ENCODE measurements at places on chromosomes 6 and 20.

DNA sequence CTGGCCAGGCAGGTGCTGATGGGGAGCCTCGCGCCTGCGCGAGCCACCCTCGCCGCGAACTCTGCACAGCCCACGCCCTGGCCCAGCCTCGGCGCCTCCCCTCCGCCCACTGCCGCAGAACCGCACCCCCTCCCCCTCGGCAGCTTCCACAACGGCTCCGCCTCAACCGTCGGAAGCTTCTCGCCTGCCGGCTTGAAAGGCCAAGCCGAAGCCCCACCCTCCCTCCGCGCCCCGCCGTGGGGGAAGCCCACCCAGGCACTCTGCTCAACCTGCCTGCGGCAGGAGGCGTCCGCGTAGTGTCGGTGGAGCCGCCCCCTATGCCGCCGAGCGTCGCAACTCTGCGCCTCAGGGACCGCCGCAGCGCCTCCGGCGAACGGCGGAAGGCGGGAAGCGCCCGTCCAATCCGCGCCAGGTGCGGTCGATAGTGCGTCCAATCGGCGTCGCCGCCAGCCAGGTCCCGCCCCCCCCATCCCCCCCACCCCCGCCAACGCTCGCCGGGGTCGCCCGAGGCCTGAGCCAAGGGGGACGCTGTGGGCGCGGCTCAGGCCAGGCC is at the start of gene SYCP2:
TSS of gene SYCP2 (minus strand) at position 342 of the 553 bp plus-strand sequence. CDS start 11,224 bp downstream, outside the sequence.
- no peak for DNase-seq

- no peak for DNase-seq
Measured at GRCh38 chr6:21431526-21431925, 162.0 kb upstream of the SOX4 start.

DNA sequence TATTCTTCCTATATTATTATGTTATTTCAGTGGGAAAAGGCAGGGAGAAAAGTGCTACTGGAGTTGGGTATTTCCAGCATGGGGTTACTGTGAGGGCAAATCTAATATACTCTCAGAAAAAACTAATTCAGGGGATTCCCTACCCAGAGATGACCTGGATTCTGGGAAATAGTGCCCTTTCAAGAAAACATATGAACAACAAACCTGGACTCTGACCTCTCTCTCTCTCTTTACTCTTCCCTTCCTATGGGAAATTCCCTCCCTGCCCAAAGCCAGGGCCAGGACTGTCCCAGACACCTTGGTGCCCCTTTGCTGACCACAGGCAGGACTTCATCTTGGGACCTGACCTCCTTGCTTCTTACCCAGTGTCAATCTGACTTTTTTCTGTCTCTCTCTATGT is 1.6 kb upstream of the UBD start:
- DNase-seq = no peak

DNA sequence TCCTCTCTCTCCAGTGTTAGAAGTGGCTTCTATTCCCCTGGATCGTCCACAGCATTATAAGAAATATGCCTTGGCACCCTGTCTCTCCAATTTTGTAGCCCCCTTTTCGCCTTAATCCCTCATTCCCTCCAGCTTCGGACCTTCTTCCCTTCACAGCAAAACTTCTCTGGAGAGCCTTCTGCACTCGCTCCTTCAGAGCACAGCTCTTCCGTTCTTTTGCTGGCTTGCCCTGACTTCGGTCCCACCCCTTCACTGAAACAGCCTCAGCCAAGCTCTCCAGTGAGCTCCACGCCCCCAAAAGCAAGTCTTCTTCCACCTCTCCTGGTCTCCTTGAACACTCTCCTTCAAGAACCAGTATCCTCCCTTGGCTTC is 134.7 kb upstream of the RNF24 start:
- DNase-seq = no peak

DNA sequence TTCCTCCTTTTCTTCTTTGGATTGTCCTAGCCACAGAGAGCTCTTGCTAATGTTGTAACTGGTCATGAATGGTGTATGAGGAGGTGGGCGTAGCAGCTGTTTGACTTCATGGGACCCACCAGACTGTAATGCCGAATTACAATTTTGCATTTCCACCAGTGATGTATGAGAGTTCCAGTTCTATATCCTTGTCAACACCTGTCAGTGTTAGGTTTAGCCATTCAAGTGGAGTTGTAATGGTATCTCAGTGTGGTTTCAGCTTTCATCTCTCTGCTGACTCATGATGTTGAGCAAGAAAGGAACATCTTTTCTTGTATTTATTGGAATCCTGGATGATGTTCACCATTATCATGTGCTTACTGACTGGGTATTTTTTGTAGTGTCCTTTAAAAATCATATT is 5.1 kb downstream of the IGF2R start:
- DNase-seq = peak; percentile 82

DNA sequence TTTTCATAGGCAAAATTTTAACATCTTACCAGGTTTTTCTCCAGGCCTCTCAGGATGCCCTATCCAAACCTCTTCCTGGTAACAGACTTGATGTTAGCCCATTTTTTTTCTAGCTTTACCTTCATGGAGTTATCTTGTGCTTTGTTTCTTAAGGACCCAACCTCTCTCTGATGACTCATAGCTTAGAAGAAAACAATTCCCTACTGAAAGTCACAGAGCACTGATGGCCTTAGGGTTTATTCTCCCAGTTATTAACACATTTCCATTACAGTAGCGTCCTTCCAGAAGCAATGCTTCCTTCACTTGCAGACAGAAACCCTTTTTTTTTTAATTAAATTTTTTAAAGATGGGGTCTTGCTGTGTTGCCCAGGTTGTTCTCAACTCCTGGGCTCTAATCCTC is 79.4 kb downstream of the IYD start:
- DNase-seq = no peak

- no peak for DNase-seq
Measured at GRCh38 chr6:160069459-160069858, 52.2 kb upstream of the SLC22A1 start.

- DNase-seq = no peak
Measured at GRCh38 chr6:14016935-14017625, 92.3 kb downstream of the RNF182 start.

DNA sequence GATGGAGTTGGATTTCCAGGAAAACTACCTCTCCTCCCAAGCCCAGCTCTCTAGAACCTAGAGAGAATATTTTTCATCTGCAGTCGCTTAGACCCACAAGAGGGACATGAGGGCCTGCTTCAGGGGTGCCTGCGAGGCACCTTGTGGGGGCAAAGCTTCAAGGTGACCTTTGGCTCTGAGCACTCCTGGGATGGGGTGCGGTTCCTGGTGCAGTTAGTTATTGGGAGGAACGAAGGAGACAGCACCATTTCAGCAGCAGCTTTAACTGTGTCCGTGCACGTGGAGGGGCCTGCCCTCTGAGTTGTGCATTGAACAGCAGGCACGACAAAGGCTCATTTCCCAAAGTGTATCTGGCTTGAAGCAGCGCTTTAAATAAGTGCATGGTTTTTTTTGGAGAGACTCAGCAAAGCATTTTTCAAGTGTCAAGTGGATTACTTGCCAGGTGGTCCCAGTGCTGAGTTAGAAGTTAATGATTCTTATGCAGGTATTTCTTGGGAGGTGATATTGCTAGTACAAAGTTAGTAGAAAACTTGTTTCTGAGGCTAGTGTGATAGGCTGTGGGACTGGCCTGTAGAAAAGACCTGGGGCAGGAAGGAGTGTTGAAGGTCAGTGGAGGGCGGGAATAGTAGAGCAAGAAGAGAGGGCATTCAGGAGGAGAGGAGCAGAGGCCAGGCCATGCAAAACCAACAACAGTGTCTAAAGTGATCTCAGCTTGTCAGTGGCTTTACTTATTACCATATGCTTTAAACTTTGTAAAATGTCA is 3.8 kb downstream of the IGF2R start:
- DNase-seq = no peak

DNA sequence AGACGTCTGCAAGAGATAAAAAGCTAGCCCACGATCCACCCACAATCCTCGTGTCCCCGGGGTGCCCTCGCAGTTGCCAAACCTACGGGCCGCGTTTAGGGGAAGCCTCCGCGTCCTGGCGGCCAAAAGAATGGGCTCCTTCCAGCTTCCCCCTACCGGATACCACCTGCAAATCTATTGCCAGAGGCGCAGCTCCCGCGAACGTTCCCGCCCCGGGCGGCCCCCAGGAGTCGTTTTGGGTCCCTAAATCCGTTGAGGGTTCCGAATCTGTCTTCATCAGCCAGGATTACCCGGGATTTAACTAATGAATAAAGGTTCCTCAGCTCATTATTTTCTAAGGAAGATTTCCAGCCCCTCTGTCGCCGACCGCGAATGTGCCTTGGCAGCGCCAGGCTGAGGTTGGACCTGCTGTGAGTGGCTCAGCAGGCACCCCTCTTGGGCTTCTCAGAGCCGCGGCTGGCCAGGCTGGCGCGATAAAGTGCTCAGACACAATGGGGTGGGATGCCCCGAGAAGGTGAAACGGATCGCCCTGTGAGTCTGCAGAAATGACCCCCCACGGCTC is 2.8 kb upstream of the VSX1 start:
- no peak for DNase-seq

- no peak for DNase-seq
Measured at GRCh38 chr20:57450419-57450818, 59.2 kb downstream of the RBM38 start.
